Progenitor cell of endocrine pancreas (in vitro differentiated cells): ENCODE measurements at places on chromosomes 1 and 21. TPM values are rescaled to one million over a fixed set of nuclear protein-coding genes. Genes with fewer than 3 reads are reported as not detected.

GRCh38 chr1:201126832-201127754, at the start of gene ASCL5:
ASCL5 (minus strand) TSS chr1:201127184; CDS start chr1:201115372, 11,812 bp downstream.
- no peak for DNase-seq

GRCh38 chr1:23422941-23423340, 1.6 kb downstream of the TCEA3 start:
- DNase-seq = no peak

DNA sequence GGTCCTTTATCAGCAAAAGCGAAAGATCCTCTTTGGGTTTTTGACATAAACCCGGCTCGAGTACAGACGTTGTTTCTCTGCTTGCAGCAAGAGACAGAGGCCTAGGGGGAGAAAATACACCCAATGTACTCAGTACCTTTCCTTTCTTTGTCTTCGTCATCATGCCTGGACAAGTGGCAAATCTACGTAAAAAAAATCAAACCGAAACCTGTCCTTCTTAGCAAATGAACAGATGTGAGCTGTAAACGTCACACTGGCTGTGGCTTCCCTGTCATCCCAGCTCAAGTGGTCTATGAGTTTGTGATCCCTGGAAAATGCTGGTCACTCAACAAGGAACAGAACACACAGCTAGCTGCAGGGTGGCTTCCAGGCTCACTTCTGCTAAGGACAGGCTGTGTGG, 39.9 kb downstream of the STPG1 start:
- no peak for DNase-seq

DNA sequence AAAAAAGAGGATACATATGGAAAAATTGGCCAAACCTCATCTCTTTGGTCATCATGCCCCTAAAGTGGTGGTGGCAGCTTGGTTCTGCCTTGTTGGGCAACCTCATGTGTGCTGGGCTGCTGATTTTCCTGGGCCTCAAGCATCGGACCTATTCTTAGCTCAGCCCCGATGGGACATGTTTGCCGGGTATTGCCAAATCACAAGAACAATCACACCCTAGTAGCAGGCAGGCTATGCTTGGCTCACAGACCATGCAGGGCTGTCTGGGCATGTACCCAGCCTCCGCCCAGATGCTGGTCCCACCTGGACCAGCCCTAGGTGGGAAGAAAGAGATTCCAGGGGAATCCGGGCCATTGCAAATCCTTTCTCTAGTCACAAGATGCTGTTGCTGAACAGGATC, 189.4 kb upstream of the FGGY start:
- DNase-seq = no peak

GRCh38 chr1:234486858-234487840, 8.2 kb upstream of the TARBP1 start:
- no peak for DNase-seq

DNA sequence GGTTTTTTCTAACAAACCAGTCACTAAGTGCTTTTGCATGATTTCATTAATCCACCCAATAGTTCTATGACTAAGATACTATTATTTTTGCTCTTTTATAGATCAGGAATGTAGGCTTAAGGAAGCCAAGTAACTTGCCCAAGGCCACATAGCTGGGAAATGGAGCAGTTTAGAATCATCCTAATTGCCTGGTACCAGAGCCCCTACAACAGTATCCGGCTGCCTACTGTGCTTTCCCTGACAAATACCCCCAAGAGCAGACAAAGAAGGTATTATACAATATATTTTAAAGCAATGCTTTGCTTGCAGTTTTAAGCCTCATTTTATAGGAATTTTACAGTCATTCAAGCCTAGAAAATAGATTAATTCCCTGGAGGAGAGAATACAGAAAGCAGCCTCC, 45.5 kb upstream of the RASAL2 start:
- no peak for DNase-seq

GRCh38 chr1:176416777-176417176, 46.2 kb upstream of the PAPPA2 start:
- no peak for DNase-seq

DNA sequence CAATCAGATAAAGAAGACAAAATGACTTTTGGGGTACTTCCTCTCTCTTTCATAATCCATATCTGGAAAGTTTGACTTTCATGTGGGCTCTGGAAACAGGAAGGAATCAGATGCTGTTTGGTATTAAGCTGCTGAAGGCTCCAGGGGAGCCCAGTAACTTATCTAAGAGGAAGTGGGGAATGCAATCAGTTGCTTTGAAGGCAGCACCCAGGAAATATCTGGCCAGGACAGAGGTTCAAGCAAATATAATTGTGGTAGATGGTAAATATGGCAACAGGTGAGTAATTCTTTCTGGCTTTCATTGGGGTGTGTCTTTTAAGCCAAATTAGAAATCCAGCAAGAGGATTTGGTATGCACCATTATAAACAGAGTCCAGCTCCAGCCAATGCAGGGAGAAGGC, 44.4 kb downstream of the COLGALT2 start:
- no peak for DNase-seq

DNA sequence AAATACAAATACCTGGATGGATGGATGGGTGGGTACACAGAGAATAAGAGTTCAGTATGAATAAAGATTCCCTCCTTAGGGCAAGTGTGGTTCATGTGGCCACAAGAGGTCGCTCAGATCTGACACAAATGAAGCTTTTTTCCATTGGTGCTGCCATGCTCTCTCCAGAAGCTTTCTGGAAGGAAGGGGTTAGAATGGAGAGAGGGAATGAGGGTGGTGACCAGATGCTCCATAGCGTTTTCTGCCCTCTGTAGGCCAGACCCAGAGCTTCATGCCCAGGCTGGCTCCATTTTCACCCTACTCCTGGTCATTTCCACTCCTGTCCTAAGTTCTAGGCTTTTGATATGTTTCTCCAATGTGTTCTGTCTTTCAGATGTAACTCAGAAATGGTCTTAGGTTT, 3.3 kb upstream of the FCRL6 start:
- DNase-seq = peak; percentile 27

DNA sequence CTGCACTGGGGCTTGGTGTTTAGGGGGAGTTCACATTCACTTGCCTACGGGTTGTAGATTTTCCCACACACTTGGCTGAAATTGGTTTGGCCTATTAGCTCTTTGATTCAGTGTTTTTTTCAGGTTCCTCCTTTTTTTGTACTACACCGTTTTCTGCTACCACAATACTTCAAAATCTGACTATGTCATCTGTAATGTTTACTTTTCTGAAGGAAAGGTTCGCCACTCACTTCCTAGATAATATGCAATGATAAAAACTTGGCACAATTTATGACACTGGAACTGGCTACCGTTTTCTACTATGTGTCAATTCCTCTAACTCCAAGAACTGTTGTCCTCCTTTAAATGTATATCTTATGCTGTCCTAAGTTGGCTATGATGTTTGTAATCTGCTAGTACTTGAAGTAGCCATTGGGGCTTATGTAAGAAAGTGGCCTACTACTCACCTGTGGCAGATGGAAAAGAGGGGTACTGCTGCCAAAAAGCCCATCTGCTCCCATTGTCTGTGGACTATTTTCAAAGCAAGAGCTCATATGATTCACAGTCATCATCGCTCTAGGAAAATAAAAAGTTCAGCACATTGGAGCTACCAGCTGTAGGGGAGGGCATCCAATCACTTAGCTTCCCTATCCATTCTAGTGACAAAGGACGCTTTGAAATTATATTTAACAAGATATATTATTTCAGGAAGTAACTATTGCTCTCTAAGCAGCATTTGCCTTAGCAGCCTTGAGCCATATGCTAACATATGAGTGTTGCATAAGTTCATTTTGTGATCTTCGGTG, 42.4 kb upstream of the BACH1 start:
- no peak for DNase-seq

DNA sequence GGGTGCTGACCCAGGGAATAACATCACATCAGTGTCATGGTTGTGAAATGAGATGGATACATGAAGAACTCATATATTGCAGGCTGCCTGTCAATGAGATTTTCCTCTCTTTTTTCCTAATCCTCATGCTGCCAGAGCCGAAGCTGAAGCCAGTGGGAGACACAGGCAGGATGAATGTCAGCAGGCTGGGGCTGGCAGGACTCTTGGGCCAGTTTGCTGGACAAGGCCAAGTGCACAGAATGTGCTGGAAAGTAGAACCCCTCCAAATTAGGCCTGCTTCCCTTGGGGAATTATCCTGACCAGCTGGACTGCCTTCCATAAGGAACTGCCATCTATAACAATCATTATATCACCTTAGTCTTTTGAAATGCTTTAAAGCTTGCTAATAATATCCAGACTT, 31.4 kb downstream of the SLC44A3 start:
- no peak for DNase-seq

The MFAP2 gene
- 170 and 174 TPM in 2 replicates for total RNA-seq

The PLXNA2 gene
- 32.9 and 34.9 TPM in 2 replicates for total RNA-seq

The EEIG2 gene
- total RNA-seq = 6.8 and 7.8 TPM in 2 replicates

The MPZ gene
- total RNA-seq = 4.4 and 4.5 TPM in 2 replicates

The SPATA45 gene
- 0.69 TPM in 1 of 2 replicates, not detected in the other for total RNA-seq

The CELA3B gene
- 0.58 TPM in 1 of 2 replicates, not detected in the other for total RNA-seq

The GCLM gene
- total RNA-seq = 16.2 and 20.1 TPM in 2 replicates

The RBP7 gene
- total RNA-seq = 0.55 and 0.65 TPM in 2 replicates
